ENCODE measurements at places on chromosomes 3 and 15.

DNA sequence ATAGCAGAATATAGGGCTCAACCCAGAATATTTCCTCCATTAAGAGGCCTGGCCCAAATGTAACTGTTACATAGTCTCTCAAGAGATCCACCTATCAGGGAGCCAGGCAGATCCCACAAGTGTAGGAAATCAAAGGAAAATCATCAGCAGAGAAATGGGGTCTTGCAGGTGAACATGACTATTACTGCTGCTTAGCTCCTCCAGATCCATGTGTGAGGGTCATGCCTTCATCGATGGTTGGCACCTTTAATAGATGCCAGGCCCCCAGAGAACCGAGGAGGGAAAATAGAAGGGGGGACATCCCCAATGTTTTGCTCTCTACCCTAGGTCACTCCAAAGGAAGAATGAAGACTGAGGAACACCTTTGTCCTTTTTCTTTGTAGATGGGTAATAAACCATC lies 1029.9 kb upstream of the CADM2 start:
- ATAC-seq, result no peak

DNA sequence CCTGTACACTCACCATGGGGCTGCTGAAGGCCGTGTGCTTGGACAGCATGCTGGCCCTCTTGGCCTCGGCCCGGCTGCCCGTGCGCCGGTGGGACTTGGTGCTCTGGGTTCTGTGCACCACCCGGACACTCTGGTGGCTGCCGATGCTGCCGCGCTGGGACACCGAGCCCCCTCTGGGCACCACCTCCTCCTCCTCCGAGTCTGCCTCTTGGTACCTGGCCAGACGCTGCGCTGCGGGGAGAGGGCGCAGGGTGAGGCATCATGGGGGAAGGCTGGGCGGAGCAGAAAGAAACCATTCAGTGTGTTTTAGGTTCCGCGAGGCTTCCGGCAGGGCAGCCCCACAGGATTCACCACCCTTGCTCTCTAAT lies 145.0 kb downstream of the ATP10A start:
- ATAC-seq, result peak; percentile 9

DNA sequence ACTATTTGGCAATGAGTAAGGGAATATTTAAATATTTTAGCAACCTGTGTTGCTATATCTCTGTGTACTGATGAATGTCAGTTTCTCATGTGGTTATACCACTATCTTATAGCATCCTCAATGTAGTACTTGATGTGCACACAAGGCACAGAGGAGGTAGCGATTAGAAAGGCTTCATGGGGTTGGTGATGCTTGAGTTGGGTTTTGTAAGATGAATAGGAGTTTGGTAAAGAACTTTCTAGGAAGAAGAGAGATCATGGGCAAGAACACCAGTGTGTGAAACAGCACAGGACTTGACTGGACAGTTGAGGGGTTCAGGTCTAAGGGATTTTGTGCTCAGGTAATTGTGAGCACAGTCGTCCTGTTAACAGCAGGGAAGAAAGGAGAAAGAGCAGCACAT lies 38.1 kb downstream of the LPP start:
- no peak for ATAC-seq

DNA sequence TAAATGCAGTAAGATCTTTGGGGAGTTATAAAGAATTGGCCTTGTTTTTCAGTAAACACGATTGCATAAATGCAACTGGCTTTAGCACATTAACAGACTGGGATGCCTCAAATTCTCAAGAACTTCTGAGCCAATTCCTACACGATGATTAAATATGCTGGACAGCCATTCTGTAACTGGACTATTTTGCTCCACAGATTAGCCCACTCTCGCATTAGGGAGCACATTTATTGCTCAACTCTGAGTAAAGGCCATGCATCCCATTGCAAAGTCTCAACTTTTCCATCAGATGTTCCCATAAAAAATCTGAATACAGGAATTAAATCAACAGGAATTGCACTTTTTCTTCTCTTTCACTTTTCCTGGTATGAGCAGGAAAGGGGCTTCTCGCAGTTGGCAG lies 66.7 kb upstream of the PRICKLE2 start:
- ATAC-seq, result no peak

All from stimulated activated memory B cell treated with anti-CD40 and anti-IgM and Interleukin-4, amounts not matched to agents 10 μg/mL and 1 μg/mL and 100 μg/mL, for 72 hours (primary cell).